ENCODE measurements at places on chromosomes 6 and 20. TPM values are rescaled to one million over a fixed set of nuclear protein-coding genes. Genes with fewer than 3 reads are reported as not detected.

CTAGE9 gene
- total RNA-seq = not detected

FOXC1 gene
- 112 TPM for total RNA-seq

FOXP4 gene
- 32.5 TPM for total RNA-seq

WFDC10B gene
- not detected for total RNA-seq

HLA-DQA1 gene
- total RNA-seq = not detected

RAMACL gene
- 4.9 TPM for total RNA-seq

DNA sequence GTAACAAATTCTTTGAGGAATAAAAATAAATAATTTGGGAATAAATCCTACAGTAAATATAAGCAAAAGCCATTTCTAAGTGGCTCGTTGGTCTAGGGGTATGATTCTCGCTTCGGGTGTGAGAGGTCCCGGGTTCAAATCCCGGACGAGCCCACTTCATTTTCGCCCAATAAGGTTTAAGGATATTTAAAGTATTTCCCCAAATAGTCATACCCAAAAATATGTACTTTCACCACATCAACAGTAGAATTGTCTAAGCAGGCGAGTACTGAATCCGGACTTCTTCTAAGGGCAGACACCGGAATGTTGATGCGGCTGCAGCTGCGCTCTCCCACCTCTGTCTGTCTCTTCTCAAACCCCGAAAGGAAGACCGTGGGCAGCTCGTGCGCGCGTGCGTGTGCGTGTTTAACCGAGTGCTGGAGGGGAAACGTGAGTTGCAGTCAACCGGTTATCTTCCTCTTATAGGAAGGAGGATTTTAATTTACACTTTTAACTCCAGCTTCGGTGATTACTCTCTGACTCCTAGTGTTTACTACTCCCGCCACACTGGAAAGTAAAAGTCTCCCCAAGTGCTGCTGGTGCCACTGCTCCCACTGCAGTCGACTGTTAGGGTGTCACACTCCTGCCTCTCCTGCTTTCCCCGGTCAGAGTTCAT lies 155.7 kb upstream of the PRSS16 start:
- H3K36me3 ChIP-seq = no peaks in the 10 kb centered on the region
- H3K27ac ChIP-seq = peak overlapping the region; percentile 62
- H3K4me3 ChIP-seq = peak overlapping the region; percentile 91
- peaks cover 8% of the 10 kb centered on the region for H3K27me3 ChIP-seq
- peak; percentile 46 for DNase-seq

GRCh38 chr20:19269737-19270340 lies 57.4 kb downstream of the SLC24A3 start:
- H3K4me1 ChIP-seq = no peaks in the 10 kb centered on the region
- no peaks in the 10 kb centered on the region for H3K36me3 ChIP-seq
- DNase-seq = no peak
- H3K27me3 ChIP-seq = no peaks in the 10 kb centered on the region
- no peak overlapping the region for H3K27ac ChIP-seq

- H3K4me1 ChIP-seq = no peaks in the 10 kb centered on the region
- no peak overlapping the region for H3K4me3 ChIP-seq
- no peak overlapping the region for H3K27ac ChIP-seq
- no peak for DNase-seq
Observed at GRCh38 chr6:72683797-72684196, 61.9 kb downstream of the KCNQ5 start.

- no peak for DNase-seq
- peaks cover 11% of the 10 kb centered on the region for H3K4me1 ChIP-seq
- H3K27ac ChIP-seq = no peak overlapping the region
- no peak overlapping the region for H3K4me3 ChIP-seq
Observed at GRCh38 chr6:113960795-113961194, 10.2 kb downstream of the HDAC2 start.

GRCh38 chr20:25199473-25200260 lies 4.2 kb downstream of the ENTPD6 start:
- peaks cover 7% of the 10 kb centered on the region for H3K4me1 ChIP-seq
- H3K4me3 ChIP-seq = no peak overlapping the region
- H3K27me3 ChIP-seq = no peaks in the 10 kb centered on the region
- H3K36me3 ChIP-seq = no peaks in the 10 kb centered on the region
- no peak for DNase-seq
